ENCODE measurements at places on chromosomes 3 and 15.

DNA sequence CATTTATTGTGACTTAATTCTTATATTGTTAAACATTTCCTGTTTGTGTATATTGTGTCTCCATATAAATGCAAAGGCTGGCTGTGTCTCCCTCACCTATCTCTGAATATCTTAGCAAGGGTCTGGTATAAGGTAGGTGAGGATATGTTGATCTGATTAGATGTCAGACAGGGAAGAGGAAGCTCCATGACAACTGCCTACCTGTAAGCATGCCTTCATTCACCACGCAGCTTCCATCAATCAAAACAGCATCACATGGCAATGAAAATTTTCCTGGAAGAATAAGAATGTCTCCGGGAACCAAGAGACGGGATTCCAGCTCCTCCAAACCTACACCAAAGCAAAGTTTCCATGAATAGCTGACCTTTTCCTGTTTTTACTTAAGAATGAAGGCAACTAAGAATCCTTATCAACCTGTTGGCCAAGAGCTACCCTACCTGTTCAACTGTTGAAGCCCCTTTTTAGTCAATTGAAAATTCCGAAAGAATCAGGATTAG is 34.8 kb downstream of the ATP13A5 start:
- no peak for DNase-seq

DNA sequence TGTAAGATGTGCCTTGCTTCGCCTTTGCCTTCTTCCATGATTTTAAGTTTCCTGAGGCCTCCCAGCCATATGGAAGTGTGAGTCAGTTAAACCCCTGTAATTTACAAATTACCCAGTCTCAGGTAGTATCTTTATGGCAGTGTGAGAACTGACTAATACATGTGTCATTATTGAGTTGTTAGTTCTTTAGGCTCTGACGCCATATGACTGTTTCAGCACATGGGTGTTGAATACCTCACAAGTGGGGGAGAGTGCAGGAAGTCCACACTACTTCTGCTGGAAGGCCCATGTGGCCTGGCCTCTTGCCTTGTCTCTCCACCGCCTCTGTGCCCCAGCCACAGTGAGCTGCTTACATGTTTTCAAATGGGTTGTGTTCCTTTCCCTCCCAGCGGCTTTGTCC is 28.5 kb downstream of the MFSD1 start:
- DNase-seq, result no peak

- DNase-seq, result no peak
Observed at GRCh38 chr3:49013738-49014660, 4.4 kb downstream of the DALRD3 start.

DNA sequence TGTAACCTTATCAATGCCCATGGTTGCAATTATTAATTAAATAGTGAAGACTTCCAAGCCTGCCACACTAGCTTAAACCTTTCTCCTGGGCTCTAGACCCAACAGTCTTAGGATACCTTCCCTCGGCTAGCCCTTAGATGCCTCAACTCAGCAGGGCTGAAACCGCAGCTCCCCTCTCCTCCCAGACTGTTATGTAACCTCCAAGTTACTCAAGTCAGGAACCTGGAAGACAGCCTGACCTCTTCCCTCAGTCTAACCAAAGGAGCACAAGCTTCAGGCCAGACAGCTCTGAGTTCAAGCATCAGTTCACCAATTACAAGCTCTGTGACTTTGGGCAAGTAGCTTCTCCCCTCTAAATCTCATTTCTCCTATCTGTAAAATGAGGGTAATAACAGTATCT is 70.5 kb upstream of the HACD2 start:
- DNase-seq, result peak; percentile 38

DNA sequence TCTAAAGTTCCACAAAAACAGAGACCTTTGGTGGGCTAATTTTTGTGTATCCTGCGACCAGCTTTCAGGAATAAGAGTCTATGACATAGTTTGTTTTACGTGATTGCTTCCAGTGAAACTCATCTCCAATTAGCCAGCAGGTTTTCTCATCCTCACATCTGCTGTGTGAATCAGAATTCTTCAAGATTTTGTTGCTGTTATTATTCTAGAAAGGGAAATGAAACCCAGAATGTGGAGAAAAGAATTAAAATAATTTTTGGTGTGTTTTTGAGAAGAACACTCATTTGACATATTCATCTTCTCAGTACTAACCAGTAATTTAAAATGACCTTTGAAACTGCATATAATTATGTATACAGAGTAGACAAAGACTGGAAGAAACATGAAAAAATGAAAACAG is 175.9 kb downstream of the USP13 start:
- DNase-seq, result no peak
